ENCODE measurements at places on chromosomes 1 and 21.

GRCh38 chr21:25689226-25689625, 45.5 kb downstream of the ATP5PF start:
- DNase-seq, result no peak

DNA sequence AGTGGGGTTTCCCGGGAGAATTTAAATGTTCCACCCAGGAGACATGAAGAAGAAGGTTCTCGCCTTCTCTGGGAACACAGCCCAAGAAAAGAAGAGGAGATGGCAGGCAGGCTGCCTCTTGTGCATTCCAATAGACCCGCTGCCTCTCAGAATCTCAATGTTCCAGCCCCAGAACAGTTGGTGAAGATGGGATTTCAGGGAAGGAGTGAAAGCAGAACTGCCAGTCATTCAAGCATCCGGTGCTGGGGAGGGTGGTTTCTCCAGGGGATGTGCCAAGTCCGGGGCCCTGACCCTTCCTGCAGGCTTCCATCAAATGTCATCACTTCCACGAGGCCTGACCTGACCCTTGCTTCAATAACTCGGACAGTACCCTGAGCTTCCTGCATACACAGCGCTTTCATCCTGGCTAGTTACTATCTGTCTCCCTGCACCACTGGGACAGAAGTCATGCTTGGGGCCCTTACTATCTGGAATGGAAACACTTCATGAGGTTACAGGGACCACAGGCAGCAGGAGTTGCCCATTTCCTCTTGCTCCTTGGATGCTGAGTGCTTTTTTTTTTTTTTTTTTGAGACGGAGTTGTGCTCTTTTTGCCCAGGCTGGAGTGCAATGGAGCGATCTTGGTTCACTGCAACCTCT, 386.6 kb upstream of the POU3F1 start:
- DNase-seq, result no peak

DNA sequence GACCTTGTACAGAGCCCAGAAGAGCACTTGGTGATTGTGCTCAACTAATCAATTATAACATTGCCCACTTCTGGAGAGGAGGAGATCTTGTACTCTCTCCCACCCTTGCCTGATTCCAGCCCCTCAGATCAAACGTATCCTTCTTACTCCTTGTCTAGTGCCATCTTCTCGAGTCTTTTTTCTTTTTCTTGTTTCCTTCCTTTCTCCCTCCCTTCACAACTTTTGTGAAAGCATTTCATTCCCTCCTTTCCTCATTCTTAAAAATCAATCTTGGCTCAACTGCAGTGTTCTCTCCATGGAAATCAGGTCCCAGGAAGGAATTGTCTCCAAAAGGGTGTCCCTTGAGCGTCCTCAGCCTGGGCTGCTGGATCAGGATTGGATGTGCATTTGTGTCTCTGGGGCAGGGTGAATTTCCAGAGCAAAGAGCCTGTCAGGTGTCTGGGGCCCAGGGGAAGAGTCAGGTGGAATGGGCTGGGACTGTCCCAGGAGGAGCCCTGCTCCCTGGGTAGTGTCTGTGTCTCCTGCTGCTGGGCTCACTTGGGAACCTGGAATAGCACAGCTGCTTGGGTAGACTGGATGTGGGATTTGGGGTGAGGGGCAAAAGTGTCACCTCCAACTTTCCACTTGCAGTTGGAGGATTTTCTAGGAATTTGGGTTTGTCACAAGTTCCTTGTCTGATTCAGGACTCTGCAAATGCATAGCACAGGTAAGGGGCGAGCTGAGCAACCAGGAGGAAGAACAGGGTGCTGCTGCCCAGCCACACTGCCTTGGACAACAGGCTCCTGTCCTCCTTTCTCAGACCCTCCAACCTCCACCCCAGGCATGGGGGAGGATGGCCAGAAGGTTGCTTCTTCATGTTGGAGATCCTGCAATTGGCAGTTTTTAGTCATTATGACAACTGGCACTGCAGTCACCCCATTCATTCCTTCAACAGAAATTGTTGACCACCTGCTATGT, 3.3 kb downstream of the SOX13 start:
- no peak for DNase-seq

DNA sequence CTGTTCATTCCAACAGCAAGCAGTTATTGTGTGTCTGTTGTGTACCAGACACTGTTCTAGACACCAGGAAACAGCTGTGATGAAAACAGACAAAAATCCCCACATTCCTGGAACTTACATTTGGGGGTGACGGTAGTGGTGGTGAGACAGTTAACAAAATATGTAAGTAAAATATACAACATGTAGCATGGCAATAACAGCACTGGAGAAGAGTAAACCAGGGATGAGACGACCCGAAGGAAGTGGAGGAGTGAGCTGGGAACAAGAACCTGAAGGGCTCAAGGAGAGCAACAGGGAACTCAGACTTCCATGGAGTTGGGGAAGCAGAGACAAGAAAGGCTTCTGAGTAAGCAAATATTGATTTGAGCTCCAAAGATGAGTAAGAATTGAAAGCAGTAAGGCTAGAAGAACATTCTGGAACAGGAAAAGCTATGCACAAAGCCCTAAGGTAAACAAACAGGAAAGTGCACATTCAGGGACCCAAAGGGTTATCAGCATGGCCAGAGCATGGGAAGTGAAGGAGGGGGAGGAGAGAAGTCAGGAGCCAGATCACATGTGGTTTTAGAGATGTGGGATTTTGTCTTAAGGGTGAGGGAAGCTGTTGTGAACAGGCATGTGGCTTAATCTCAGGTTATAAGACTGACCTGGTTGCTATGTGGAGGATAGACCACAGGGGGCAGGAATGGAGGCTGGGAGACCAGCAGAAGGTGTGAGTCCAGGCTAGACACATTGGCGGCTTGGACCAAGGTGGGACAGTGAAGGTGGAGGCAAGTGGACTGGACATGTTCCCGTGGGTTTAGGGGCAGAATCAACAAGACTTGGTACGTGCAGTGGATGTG, 7.3 kb downstream of the CSF1 start:
- DNase-seq, result no peak

DNA sequence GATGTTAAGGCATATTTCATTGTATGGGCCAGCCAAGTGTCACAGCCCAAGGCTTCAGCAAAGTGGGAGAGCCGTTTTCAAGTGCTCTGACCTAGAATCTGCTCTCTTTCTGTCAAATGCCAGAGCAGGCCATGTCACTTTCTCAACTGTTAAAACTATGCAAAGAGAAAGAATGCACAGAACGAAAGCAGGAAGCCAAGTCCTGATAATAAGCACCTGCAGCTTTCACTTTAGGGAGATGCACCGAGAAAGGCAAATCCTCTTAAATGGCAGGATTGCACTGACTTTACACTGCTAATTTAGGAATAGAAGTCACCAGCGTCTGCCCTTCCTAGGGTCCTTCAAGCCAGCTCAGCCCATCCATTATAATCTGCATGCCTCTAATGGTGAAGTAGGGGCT, 49.2 kb upstream of the NTPCR start:
- no peak for DNase-seq

- DNase-seq, result peak; percentile 50
Observed at GRCh38 chr1:206685769-206686477, 1.2 kb downstream of the MAPKAPK2 start.

GRCh38 chr1:235648954-235649367, 623 bp downstream of the GNG4 start:
- peak; percentile 5 for DNase-seq

GRCh38 chr1:218371927-218372672, 27.0 kb downstream of the TGFB2 start:
- DNase-seq, result peak; percentile 85

- DNase-seq, result no peak
Observed at GRCh38 chr1:41860214-41860613, 58.5 kb downstream of the HIVEP3 start.

GRCh38 chr1:7993593-7994479, 32.3 kb downstream of the ERRFI1 start:
- no peak for DNase-seq
